Ovary (tissue), 10 donors: ENCODE measurements at places on chromosomes 12 and 14.

GRCh38 chr12:96075560-96075959 is 40.2 kb upstream of the LTA4H start:
- no peak for DNase-seq

DNA sequence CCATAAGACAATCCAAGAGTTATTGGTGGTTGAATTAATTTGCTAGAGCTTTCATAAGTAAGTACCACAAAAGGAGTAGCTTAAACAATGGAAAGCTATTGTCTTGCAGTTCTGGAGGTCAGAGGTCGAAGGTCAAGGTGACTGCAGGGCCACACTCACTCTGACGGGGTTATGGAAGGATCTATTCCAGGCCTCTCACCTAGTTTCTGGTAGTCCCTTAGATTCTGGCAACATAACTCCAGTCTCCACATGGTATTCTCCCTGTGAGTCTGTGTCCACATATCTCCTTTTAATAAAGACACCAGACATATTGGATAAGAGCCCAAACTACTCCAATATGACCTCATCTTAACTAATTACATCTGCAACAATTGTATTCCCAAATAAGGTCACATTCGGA is 273.4 kb downstream of the FOXN3 start:
- DNase-seq: no peak

DNA sequence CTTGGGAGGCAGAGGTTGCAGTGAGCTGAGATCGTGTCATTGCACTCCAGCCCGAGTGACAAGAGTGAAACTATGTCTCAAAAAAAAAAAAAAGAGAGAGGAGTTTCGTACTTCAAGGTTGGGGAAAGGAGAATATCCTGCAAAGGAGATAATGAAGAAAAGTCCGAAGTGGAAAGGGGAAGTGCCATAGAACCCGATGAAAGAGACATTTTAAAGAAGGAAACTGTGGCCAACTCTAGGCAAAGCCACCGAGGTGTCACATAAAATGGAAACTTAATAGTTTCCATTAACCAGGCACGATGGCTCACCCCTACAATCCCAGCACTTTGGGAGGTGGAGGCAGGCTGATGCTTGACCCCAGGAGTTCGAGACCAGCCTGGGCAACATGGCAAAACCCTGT is 15.0 kb upstream of the LTBP2 start:
- no peak for DNase-seq

GRCh38 chr14:50047274-50047676 is 69.1 kb downstream of the VCPKMT start:
- DNase-seq: no peak
